ENCODE measurements at places on chromosomes 7 and 10.

DNA sequence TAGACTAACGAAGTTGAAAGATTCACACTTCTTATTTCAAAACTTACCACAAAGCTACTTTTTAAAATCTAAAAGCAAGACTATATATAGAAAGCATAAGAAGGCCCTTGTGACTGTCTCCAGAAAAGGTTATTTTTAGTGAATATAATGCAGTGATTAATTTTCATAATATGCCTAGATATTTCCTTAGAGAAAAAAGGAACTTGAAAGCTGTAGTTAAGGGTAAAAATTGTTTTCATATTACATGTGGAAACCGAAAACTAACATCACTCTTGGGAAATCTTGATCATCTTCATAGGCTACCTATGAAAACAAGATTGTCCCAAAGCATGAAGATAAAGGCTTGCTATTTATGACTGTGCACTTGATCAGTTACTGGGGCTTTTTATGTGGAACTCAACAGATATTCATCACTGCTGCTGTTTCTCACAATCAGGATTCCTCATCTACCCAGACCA is 223.2 kb downstream of the SH2D4B start:
- no peak for DNase-seq

- no peak for DNase-seq
These were observed 51.8 kb downstream of the VWDE start for GRCh38 chr7:12351843-12352242.

DNA sequence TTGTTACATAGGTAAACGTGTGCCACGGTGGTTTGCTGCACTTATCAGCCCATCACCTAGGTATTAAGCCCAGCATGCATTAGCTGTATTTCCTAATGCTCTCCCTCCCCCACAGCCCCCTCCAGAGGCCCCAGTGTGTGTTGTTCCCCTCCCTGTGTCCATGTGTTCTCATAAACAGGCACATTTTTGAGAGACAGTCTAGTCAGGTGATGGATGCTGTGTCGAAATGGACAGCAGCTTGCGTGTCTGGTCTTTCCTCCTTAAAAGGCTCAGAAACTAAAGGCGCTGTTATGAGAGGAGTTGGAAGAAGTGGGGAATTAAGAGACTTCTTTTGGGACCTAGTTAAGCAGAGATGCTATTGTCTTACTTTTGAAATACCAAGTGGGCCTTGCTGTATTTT is 296.0 kb downstream of the BBS9 start:
- no peak for DNase-seq

- DNase-seq: no peak
These were observed 614.1 kb upstream of the MGMT start for GRCh38 chr10:128852902-128853301.

DNA sequence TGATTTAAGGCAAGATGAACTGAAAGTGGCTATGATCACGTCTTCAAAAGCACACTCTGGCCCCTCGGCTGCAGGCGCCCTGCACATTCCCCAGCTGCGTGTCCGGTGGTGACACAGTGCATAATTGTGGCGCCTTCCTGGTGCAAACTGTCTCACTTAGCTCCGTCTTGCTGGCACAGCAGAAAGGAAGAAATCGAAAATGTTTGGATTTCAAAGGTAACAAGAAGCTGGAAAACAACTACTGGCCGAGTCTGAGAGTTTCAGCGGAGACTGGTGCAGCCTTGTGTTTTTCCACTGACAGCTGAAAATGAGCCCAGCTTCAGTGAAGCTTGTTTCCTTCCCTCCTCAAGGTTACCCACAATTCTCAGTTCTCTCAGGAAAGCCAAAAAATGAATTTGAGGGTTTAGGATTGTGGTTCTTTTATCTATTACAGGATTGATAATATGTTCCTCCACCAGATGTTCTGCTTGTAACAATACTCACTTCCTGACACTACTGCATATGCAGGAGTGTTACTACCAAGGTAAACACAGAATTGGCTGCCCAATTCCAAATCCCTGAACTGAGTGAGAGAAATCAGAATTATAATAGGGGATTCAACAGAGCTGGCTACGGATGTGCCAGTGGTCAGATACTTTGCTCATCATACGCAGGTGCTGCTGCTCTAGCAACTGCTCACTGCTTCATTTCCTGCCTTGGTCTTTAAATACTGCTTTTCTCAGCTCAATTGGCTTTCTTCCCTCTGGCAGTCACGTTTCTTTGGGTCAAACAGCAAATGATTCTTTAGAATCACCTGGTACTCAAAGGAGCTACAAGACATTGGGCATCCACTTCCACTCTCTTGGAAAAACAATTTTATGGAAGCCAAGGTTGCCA is 63.7 kb downstream of the TRUB1 start:
- DNase-seq: no peak

DNA sequence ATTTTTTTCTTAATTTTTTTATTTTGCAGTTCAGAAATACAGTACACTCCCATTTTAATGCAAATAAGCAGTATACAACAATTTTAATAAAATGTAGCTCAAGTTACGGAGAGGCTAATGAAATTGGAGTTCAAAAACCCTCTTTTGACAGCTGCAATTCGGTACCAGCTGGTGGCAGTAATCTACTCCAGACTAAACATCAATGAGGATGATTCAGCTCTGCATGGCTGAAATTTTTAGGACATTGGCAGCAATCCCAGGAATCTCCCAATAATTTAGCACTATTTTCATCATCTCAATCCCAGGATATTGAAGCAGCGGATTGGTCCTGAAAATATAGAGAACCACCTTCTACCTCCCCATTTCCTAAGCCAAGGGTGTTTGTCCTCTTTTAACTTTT is 278.8 kb downstream of the CACNA2D1 start:
- no peak for DNase-seq

DNA sequence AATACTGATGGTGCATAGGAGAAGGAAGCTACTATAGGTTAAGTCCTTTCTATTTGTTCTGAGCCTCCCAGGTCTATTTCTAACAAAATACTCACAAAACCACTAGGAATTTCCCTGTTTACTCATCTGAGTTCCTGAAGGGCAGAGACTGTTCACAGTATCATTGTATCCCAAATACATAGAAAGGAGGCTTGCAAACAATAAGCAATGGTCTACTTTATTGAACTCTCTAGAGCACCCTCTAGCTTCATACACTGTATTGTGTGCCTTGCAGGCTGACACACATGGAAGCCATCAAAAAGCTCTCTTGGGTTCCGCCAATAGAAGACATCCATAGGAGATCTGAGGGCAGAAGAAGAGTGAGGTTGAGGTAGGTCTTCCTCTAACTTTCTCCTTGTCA is 826.1 kb downstream of the GRM8 start:
- no peak for DNase-seq

DNA sequence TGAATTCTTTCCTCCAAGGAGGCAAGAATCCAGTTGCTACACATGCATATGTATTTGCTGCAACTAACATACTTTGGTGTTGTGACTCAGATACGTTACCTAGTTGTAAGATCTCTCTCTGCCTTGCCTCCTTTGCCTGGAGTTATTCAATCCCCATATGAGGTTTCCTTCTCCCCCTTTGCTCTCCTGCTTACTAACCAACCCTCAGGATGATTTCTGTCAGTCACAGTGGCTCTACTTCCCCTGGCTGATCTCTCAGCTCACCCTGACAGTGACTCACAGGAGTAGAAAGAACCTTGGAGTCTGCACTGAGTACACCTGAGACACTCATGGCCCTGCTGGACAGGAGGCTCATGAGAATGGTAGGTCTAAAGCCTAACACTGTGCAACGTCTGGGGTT is 92.0 kb downstream of the TMEM106B start:
- DNase-seq: no peak

- no peak for DNase-seq
These were observed 169.9 kb downstream of the SKIDA1 start for GRCh38 chr10:21355591-21356011.

GRCh38 chr7:346116-346898 is 56.3 kb downstream of the FOXL3 start:
- DNase-seq: no peak

DNA sequence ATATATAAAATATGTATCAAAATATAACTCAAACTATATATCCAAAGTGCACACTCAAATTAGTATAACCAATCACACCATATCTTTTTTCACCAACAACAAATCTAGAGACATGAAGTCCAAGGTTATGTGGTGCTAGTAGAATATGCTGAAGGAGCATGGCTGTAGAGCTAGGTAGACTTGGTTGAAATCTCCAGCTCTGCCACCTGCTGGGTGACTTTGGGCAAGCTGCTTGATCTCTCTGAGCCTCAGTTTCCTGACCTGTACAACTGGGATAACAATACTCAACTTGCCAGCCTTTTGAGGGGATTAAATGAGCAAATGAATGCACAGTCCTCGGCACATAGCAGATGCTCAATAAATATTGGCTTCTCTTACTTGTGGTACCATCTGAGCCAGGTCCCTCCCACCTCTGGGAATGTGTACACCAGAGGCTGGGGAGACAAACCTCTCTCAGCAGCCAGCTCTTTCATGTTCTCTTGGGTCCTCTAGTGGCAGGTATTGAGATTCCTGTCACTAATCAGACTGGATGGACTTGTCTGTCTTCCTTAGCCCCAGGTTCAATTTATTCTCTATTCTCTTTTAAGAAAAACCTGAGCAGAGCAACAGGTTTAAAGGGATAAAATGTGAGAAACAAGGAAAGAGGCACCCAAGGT is 94.3 kb upstream of the PDE1C start:
- DNase-seq: no peak

GRCh38 chr10:62726142-62726541 is 78.4 kb upstream of the ADO start:
- no peak for DNase-seq

GRCh38 chr10:13882119-13882711 is 295.4 kb downstream of the PRPF18 start:
- DNase-seq: no peak

DNA sequence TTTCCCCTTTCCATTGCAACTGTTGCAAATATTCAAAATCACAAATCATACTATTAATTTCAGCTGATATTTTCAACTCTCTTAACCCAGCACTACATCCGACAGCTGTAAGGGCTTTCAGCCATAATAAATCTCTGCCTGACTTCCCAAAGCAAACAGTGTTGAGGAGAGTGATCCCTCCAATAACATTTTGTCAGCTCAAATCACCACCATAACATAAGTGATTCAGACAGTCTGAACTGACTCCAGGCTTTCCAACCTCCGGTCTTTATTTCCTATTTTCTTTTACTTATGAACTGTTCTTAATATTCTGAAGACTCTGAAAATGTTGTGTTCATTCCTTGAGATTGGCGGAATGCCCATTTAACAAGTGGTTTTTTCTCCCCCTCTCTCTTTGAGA is 1085.9 kb downstream of the GATA3 start:
- no peak for DNase-seq

GRCh38 chr7:57342954-57343353 is 107.0 kb upstream of the ZNF716 start:
- no peak for DNase-seq

DNA sequence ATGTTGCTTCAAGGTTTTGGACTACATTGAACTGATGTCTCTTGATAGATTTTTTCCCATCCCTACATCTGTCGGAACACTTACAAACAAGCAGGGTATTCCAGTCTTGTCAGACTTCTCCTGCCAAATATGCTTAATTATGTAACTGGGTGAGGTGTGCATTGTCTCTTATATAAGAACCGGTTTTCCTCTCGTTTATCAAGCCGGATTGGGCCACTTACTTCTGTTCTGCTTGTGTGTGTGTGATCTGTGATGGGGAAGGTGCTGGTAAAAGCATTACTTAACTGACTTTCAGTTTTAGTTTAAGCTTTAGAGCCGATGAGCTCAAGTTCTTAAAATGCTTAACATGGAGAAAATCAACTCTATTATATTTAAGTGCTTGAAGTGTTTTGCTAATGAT is 57.9 kb downstream of the OTUD1 start:
- DNase-seq: no peak

- DNase-seq: no peak
These were observed 144.1 kb downstream of the NRP1 start for GRCh38 chr10:33190406-33190805.

- DNase-seq: no peak
These were observed 26.7 kb upstream of the CD36 start for GRCh38 chr7:80611779-80612178.

GRCh38 chr7:17234030-17234397 is 64.4 kb upstream of the AHR start:
- no peak for DNase-seq

- no peak for DNase-seq
These were observed 154.8 kb downstream of the GRK5 start for GRCh38 chr10:119362122-119362521.

- DNase-seq: no peak
These were observed 286.4 kb downstream of the WDR11 start for GRCh38 chr10:121137533-121137932.

DNA sequence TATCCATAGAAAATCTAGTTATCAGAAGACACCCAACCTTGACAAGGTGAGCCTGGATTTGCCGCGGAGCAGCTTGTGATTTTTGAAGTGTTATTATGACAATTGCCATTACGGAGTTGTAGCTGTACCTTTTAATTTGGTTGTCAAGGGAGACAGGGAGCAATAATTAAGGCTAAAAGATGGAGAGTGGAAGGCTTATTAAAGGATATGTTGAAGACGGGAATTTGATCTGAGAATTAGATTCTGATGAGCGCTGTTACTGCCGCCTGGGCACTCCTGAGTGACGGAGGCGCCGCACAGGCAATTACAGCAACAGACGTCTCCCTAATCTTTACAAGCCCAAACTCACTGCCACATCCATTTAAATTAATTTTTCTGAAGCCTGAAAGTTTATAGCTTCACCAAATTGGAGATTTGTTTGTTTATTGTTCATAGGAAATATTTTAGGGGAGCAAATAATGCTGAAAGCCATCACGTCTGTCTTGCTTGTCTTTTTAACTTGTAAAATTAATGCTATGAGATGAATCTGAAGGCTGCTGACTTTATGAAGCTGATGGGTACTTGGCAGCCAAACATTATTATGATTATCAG is 475.0 kb upstream of the ADARB2 start:
- DNase-seq: no peak

GRCh38 chr7:155229548-155230168 is 68.0 kb upstream of the INSIG1 start:
- DNase-seq: no peak

GRCh38 chr10:120719333-120719732 is 131.8 kb upstream of the WDR11 start:
- no peak for DNase-seq

GRCh38 chr10:2949221-2949947 is 118.0 kb upstream of the PFKP start:
- no peak for DNase-seq

GRCh38 chr7:133853706-133854276 is 273.3 kb upstream of the LRGUK start:
- DNase-seq: no peak

GRCh38 chr10:43083764-43084163 is 6.9 kb downstream of the RET start:
- no peak for DNase-seq

- no peak for DNase-seq
These were observed 920 bp downstream of the TES start for GRCh38 chr7:116211006-116211912.

DNA sequence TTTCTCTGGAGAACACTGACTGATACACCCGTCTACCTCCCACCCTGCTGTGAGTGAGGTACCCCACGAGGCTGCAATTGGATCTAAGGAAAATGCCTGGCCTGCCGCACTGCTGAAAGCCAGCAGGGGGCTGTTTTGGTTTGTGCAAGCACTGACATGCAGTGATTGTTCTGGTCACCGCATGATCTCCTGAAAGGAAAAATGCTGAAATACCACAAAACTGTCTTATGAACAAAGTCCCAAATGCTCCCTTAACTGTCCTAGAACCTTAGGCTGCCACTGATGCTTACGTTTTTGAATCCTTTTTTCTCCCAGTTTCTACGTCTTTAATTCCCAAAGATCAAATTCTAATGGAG is 132.7 kb downstream of the JCAD start:
- no peak for DNase-seq
